Activated CD8-positive, alpha-beta memory T cell treated with anti-CD3 and anti-CD28 coated beads, Interleukin-2, amount 10 ng/mL, durations not matched to agents 7 days and 5 days (primary cell): ENCODE measurements at places on chromosomes 3 and 15. TPM values are rescaled to one million over a fixed set of nuclear protein-coding genes. Genes with fewer than 3 reads are reported as not detected.

DNA sequence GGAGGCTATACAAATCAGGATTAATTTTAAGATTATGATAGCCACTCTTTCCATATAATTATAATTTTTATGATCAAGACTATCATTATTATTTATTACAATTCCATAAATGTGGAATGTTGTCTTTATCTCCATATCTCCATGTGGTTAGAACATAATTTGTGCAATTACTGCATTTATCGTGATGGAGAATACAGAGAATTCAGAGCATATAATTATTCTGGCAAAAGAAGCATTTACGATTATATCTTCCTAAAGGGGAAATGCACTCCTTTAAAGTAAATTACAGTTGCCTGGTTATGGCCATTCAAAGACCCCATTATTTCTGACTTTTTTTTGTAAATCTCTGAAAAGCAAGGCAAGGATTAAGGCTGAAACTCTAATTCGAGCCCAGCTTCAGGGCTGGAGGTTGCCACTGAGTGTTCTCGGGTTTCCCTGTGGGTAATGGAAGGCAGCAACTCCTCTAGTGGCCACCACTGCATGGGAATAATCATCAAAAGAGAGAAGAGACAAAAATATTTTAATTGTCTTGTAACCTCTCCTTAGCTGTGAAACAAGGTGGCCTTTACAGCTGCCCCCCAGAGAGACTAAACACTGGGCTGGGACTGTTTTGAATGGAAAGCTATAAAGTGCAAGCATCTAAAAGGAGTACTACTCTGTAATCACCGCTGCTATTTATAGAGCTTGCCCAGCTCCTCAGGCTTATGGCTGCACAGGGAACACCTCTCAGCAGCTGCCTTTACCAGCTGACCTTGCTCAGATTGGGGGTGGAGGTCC, 59.8 kb upstream of the PRTG start:
- DNase-seq, result no peak

DNA sequence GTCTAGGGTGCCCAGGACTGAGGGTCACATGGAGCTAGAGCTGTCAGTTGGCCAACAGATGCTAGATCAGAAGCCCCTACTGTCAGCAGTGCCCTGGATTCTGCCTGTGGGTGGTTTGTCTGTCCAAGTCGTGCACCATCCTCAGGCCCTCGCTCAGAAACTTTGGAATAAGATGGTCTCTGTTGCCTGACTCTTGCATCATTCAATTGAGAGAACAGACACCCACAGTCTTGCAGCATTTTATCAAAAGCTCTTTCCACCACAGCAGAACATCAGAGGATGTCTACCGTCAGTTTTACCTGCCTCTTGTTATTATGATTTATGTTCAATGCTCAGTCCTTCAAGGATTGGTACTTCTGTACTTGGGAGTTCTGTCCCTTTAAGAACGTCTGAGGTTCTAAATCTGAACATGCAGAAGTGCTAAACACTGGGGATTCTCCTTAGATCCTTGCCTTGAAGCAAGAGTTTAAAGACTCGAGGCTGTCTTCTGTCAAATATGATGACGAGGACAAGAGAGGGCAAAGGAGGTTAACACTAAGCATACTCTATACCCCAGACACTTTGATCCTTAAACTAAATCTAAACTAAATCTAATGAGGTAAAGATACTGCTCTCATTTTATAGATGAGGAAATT, 4.8 kb downstream of the AQP9 start:
- no peak for DNase-seq

DNA sequence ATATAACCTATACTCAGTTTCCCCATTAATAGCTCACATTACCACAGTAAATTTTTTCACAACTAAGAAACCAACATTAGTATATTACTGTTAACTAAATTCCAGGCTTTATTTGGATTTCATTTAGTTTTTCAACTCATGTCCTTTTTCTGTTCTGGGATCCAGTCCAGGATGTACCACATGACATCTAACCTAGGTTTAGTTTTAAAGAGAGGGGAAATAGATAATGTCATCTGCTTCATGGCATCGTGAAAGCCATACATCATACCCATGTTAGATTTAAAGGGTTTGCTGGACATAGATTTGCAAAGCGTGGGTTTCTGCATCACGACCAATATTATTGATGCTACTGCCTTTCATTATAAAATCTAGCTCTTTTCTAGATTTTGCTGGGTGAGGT, 33.2 kb upstream of the RPP14 start:
- no peak for DNase-seq

- DNase-seq, result no peak
Observed at GRCh38 chr3:123405936-123406510, 42.9 kb downstream of the ADCY5 start.

The SPG21 gene
- total RNA-seq, result 56.0 TPM
